ENCODE measurements at places on chromosomes 12 and 14.

DNA sequence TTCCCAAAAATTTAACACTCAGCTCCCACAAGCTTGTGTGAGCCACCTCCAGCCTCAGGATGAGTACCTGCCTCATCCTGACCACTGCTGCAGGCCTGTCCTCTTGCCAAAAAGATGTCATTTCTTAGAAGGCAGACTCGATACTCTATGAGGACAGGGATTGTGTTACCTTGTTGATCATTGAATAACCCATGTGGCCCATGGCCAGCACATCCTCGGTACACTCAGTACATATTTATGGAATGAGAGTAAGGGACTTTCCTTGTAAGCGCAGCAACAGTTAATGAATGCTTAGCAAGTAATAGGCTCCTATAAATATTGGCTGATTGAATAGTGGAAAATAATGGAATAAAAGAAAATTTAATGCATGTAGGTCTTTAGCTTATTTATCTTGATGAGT lies 15.3 kb upstream of the DGLUCY start:
- no peak for DNase-seq

- no peak for DNase-seq
These were observed 19.8 kb upstream of the AQP2 start for GRCh38 chr12:49930515-49931288.

DNA sequence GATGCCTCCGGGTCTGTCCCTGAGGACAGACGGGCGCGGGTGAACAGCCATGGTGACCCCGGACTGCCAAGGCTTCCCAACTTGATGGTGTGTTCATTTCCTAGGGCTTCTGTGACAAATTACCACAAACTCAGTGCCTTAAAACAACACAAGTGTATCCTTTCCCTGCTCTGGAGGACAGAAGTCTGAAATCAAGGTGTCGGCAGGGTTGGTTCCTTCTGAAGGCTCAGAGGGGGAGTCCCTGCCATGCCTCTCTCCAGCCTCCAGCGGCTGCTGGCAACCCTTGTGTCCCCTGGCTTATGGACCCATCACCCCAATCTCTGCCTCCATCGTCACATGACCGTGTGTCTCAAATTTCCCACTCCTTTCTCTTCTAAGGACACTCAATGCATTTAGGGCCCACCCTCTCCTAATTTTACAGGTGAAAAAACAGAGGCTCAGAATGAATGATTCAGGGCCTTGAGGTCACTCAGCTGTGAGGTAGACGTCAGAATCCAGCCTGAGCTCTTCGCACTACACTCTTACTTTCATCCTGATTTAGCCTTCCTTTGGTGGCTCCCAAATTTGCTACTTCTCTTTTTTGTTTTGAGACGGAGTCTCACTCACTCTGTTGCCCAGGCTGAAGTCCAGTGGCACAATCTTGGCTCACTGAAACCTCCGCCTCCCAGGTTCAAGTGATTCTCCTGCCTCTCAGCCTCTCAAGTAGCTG lies 45.4 kb downstream of the VCPKMT start:
- DNase-seq = no peak

DNA sequence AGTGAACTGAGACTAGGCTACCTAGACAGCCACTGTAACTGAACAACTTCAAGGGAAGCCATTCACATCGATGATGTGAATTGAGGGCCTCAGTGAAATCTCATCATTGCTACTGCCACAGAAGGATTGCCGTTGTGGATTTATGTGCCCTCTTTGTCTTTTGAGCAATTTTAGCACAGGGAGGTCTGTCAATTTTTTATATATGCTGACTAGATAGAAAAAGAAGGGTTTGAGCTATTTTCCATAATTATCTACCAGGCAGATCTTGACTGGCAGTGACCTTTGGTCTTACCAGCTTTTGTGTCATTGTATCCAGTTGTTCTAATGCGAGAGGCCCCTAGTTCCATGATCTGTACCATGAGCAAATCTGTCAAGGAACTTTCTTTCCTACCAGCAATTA lies 179.4 kb downstream of the ERC1 start:
- no peak for DNase-seq

GRCh38 chr12:15151161-15152091 lies 69.8 kb downstream of the RERG start:
- no peak for DNase-seq

GRCh38 chr14:99674776-99675381 lies 9.2 kb upstream of the CYP46A1 start:
- no peak for DNase-seq

DNA sequence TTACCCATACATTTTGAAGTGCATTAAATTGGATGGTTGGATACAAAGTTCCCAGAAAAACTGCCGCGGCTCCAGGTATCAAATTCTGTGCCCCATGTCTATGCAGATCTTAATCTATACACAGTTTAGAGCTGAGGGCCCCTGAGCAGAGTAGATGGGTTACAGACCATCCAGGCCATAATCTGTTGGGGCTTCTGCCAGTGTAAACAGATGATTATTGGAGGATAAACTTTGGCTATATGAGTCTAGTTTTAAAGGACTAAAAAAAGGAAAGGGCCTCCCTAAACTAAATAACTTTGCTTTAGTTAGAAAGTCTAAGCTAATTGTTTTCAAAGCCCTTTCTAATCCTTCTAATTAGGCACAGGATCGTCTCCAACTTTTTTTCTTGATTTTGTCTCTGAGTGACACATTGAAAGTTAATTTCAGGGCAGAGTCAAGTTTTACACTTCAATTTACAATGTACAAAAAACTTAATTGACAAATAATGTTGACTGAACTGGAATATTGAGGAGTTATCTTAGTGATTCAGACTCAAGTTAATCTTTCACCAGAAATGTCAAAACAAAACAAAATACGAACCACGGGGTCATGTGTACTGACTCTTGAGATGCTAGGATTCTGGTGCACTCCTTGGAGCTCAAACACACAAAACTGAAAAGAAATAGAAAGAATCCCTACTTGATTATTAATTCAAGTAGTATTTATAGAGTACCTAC lies 133.9 kb upstream of the SCAF11 start:
- DNase-seq = no peak

DNA sequence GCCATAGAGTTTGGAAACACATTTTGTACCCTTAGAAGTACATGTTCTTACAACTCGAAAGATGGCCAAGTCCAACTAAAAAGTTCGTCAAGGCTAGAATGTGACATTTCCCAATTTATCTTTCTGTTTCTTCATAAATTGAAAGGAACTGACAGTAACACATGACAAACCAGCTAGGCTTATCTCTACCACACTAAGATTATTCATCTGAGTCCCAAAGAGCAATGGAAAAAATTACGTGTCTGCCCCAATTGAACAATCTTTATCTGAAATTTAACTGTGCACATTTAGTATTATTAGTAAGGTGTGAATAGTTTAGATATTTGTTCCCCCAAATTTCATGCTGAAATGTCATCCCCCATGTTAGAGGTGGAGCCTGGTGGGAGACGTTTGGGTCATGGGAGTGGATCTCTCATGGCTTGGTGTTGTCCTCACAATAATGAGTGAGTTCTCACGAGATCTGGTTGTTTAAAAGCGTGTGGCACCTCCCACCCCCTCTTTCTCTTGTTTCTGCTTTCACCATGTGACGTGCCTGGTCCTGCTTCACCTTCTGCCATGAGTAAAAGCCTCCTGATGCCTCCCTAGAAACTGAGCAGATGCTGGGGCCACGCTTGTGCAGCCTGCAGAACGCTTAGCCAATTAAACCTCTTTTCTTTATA lies 13.3 kb downstream of the CPM start:
- no peak for DNase-seq

DNA sequence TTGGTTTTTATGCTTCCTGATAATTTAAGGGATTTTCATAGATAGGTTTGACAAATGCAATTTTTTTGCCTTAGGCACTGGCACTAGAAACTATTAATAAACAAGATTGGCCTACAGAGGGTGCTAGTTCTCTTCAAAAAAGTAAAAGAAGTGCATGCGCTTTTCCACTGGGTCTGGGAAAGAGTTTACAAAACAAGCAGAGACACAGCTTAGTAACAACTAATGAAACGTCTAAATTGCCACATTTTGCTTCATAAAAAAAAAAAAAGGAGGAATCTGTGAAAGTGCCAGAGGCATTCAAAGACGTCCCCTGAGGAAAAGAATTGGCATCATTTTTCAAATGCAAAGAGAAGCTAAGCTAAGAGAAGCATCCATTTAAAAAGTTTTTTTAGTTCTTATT lies 58.3 kb upstream of the EEA1 start:
- DNase-seq = no peak

- no peak for DNase-seq
These were observed 10.9 kb downstream of the FAIM2 start for GRCh38 chr12:49892732-49893317.

- DNase-seq = no peak
These were observed at the start of gene C12orf56 for GRCh38 chr12:64390275-64390851. C12orf56 (minus strand) TSS chr12:64390758; CDS start chr12:64390565, 193 bp downstream.

DNA sequence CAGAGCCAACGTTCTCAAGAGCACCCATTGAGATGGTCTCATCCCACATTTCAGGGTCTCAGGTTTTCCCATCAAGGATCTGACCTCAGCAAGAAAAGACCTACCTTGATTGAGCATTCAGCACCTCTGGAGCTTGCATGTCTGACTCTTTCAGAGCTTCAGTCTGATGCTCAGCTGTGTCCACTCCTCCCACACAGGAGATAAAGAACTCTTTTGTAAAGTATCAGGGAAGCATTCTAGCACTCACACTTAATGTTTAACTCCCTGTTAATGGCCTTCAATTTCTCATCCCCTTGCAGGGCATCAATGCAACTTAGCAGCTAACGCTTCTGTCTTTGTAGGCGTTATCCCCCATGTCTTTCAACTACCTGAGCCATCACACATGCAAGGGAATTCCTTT lies 124.1 kb downstream of the GALC start:
- DNase-seq = no peak

GRCh38 chr12:121366063-121366459 lies 13.8 kb upstream of the ANAPC5 start:
- no peak for DNase-seq

- DNase-seq = no peak
These were observed 323.7 kb downstream of the PAWR start for GRCh38 chr12:79367032-79367589.

- no peak for DNase-seq
These were observed 168.1 kb upstream of the NOVA1 start for GRCh38 chr14:26765768-26766520.

- DNase-seq = no peak
These were observed 435.7 kb upstream of the DCN start for GRCh38 chr12:91618281-91618680.

DNA sequence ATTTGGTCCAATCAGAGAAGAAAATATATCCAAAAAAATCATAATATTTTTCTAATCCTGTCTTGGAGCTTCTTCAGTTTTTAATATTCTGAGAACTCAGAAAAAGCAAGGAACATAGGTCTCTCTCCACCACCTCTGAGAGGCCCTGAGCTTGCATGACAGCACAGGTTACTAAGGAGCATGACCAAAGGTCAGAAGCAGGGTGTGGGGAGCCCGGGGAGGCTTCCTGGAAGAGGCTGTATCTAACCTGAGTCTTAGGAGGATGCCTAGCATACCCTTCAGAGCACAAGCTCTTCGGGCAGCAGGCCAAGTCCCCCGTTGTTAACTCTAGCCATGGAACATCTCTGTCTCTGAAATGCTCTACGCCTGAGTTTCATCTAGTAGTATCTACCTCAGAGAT lies 15.7 kb upstream of the STON2 start:
- DNase-seq = no peak

GRCh38 chr12:12784116-12784515 lies 1.3 kb upstream of the APOLD1 start:
- no peak for DNase-seq

GRCh38 chr14:51643140-51643539 lies 8.6 kb upstream of the FRMD6 start:
- DNase-seq = no peak

DNA sequence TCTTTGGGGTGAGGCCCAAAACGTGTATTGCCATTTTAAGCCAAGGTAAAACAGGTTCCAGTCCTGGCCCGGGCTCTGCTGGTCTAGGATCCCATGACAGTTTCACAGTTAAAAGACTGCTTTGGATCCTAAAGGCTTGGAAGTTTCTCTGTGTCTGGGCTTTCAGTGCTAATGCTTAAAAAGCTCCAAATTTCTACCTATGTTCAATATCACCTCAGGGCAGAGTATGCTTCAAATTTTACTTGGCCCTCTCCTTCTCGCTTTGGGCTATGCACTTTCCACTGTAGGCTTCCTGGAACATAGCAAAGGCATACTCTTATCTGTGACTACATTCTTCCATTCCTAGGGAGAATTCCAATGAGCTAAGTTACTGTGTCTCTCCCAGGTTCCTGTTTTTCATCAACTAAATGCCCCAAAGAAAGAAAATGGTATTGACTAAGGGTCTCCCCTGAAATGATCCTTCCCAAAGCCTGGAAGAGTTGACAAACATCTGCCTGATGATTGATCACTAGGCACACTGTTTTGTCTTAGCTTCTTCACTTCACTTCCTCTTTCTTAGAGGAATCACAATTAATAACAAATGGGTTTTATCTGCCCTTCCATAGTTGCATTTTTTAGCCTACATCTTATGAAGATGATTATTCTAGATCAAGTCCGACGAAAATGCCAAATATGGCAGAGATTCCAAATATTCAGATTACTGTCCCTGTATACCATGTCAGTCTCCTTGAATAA lies 79.4 kb downstream of the TMTC2 start:
- no peak for DNase-seq

GRCh38 chr12:38601949-38602348 lies 285.4 kb downstream of the ALG10B start:
- no peak for DNase-seq

DNA sequence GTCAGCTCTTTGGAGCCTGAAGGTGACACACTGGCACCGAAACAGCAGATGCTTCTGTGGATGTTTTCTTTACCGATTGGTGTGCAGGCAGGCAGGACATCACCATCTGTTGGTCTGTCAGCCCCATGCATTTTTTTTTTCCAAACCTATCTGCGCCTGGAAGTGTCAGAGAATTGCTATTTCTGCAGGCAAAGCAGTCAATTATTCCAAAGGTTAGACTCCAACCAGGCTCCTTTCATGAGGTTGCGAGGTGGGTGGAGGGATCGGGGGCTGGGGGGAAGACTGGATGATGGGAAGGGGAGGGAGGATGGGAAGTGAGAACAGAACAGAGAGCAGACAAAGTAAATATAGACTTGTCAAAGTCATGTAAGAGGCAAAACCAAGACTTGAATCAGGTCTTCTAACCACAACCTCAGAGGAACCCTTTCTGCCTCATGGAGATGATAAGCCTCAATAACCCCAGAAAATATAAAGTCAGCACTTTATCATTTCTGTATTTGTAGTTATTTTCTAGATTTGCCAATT lies 117.7 kb downstream of the OTOGL start:
- DNase-seq = no peak

DNA sequence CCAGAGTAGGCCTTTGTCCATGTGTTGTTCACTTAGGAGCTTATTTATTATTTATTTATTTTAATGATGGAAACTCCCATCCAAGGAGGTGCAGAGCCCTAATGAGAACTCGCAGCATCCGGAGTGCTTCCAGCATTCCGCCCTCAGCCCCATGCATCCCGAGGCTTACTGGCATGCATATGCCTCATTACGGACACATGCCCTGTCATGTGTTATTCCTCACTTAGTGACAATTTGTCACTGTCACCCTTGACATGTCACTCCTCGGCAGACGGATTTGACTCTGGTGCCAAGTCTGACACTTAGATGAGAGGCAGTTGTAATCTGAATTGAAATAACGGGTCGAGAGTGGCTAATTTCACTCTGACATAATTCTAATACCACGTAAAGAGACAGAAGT lies 132.8 kb downstream of the VRK1 start:
- DNase-seq = no peak

GRCh38 chr12:93572712-93573551 lies 457 bp downstream of the SOCS2 start:
- no peak for DNase-seq

Data from cortex of kidney (tissue), 1 donor.